ENCODE measurements at places on chromosomes 5 and 9. TPM values are rescaled to one million over a fixed set of nuclear protein-coding genes. Genes with fewer than 3 reads are reported as not detected.

Gene SMIM23
- polyA plus RNA-seq = not detected

DNA sequence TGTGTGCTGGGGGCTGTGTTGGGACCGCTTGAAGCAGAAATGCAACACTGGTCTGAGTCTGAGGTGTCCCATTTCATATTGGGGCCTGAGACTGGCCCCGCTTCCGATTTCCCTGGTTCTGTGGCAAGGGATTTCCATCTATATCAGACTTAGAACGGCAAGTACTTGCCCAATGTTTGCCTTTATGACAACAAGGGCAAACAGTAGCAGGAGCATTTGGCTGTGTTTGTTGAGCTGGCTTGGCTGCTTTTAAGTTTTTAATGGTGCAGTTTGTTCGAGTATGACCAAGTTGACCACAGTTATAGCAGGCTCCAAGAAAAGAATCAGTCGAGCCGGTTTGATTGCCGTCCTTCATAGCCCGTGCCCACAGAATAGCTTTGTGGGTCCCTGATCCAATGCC lies 17.0 kb downstream of the HSDL2 start:
- no peak for DNase-seq
- no peaks in the 10 kb centered on the region for H3K27me3 ChIP-seq
- H3K36me3 ChIP-seq = no peaks in the 10 kb centered on the region
- H3K4me1 ChIP-seq = no peaks in the 10 kb centered on the region
- H3K4me3 ChIP-seq = no peak overlapping the region

Gene BRD9
- 5.3 TPM for polyA plus RNA-seq

GRCh38 chr5:5181650-5182324 lies 41.7 kb downstream of the ADAMTS16 start:
- H3K4me1 ChIP-seq = no peaks in the 10 kb centered on the region
- H3K27ac ChIP-seq = no peak overlapping the region
- no peak overlapping the region for H3K4me3 ChIP-seq
- DNase-seq = no peak
- no peaks in the 10 kb centered on the region for H3K36me3 ChIP-seq

Gene IL5
- polyA plus RNA-seq = not detected

DNA sequence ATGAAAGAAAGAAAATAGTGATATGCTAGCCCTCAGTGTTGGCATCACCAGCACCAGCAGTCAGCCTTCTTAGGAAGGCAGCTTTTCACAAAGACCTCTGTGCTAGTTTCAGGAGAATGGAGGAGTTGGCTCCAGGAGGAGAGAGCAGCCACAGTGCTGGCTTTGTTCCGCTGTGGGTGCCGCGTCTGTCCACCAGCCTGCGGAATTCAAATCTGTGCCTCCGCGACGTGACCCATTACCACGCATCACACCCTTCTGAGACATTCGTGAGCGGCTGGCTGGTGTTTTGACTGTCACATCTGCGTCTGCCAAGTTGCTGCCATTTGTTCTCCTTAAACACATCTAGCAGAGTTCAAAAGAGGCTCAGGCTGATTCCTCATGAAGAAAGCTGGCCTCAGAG lies 34.4 kb downstream of the SNX18 start:
- H3K27me3 ChIP-seq = no peaks in the 10 kb centered on the region
- no peak for DNase-seq
- H3K27ac ChIP-seq = no peak overlapping the region
- H3K36me3 ChIP-seq = peaks cover 36% of the 10 kb centered on the region
